A549 treated with dexamethasone at 1 μM for 4 hours (cell line): ENCODE measurements at places on chromosomes 11 and 22. TPM values are rescaled to one million over a fixed set of nuclear protein-coding genes. Genes with fewer than 3 reads are reported as not detected.

ARHGAP42 gene
- 4.2 to 6.8 TPM (median 4.8 TPM) in 5 replicates for total RNA-seq

TRIM48 gene
- 0.05 to 0.06 TPM in 2 of 5 replicates, not detected in the others for total RNA-seq

MIF gene
- total RNA-seq, result 512 to 892 TPM (median 860 TPM) in 5 replicates

CCDC87 gene
- total RNA-seq, result 0.39 to 0.75 TPM (median 0.55 TPM) in 5 replicates
